ENCODE measurements at places on chromosomes 7 and 10.
A peak's percentile ranks its signal among the peaks of the same experiment; 100 is the strongest.

- DNase-seq, result no peak
Observed at GRCh38 chr7:36285276-36285675, 104.4 kb upstream of the ANLN start.

GRCh38 chr10:119495021-119495505 is 47.5 kb downstream of the RGS10 start:
- DNase-seq, result no peak

GRCh38 chr7:141563956-141564623 is 12.9 kb downstream of the AGK start:
- DNase-seq, result no peak

DNA sequence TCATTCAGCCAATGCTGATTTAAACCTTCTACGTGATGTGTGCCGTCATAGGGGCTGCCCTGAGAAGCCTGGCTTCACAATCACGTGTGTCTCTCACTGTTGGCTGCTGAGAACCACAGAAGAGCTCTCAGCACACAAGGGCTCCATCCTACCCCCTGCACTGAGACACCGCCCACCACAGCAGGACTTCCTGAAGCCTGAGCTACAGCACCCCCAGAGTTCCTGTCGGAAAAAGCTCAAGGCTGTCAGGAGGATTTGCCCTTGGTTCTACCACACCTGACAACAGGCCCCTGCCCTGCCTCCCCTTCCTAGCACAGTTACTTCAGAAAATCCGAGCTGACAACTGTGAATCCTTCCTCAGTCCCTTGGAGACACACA is 191.9 kb downstream of the MAD1L1 start:
- DNase-seq, result no peak

DNA sequence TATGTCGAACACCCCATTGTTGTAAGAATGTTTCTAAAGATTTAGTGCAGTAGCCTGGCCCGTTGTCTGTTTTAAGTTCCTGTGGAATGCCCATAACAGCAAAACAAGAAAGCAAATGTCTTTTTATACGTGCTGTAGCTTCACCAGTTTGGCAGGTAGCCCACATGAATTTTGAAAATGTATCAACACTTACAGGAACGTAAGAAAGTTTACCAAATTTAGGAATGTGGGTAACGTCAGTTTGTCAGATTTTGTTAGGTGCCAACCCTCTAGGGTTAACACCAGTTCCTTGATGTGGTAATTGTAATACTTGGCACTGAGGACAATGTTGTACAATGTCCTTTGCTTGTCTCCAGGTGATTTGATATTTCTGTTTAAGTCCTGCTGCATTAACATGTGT is 3.2 kb upstream of the GIMAP4 start:
- no peak for DNase-seq

GRCh38 chr7:66409493-66409892 is 204.4 kb downstream of the TPST1 start:
- no peak for DNase-seq

GRCh38 chr7:39644170-39644569 is 20.8 kb downstream of the RALA start:
- DNase-seq, result no peak

- DNase-seq, result no peak
Observed at GRCh38 chr10:110405380-110405779, 92.3 kb upstream of the DUSP5 start.

- no peak for DNase-seq
Observed at GRCh38 chr7:20216406-20217036, 663 bp downstream of the MACC1 start.

DNA sequence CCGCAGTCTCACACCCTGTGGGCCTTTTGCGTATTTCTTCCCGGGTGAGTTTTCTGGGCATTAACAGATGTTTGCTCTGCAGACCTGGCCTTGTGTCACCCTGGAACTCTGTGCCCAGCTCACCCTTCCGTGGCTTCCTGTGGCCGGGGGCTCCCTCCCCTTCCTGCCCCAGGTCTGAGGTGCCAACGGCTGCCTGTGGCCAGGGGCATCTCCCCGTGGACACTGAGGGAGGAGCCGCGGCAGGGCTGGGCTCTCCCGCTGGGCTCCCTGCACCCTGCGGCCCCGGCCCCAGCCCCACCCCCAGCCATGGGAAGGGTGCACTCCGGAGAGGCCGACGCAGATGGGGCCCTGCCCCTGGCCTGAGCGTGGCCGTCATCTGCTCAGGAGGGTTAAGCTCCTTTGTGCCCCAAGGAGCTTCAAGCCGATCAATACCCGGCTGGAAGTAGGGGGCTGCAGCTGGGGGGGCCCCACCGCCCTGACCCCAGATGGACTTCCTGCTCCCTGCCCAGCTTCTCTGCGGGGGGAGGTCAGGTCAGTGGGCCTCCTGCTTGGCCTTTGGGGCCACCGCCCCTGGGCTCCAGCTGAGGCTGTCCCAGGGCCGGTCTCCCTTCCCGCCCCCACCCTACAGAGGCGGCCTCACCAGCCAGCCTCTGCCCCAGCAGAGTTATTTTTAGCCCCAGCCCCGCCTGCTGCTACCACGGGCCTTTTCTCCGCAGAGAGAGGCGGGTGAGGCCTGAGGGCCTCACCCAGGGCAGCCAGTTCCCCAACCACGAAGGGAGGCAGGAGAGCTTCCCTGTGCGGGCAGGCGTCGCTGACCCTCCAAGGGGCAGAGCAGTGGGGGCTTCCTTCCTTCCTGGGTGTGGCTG is 24.2 kb downstream of the PWWP2B start:
- DNase-seq, result no peak

- DNase-seq, result peak; percentile 59
Observed at GRCh38 chr10:88835096-88835909, 16.3 kb downstream of the ANKRD22 start.

- no peak for DNase-seq
Observed at GRCh38 chr7:41612386-41612785, 90.5 kb downstream of the INHBA start.

- DNase-seq, result no peak
Observed at GRCh38 chr7:64775289-64775688, 18.9 kb upstream of the ZNF138 start.

GRCh38 chr10:78766603-78767002 is 302.2 kb upstream of the ZMIZ1 start:
- no peak for DNase-seq

- no peak for DNase-seq
Observed at GRCh38 chr7:84822941-84823510, 363.8 kb downstream of the SEMA3D start.

GRCh38 chr10:132910186-132910880 is 32.0 kb downstream of the CFAP46 start:
- no peak for DNase-seq

GRCh38 chr10:113493882-113494301 is 59.0 kb upstream of the HABP2 start:
- DNase-seq, result no peak

DNA sequence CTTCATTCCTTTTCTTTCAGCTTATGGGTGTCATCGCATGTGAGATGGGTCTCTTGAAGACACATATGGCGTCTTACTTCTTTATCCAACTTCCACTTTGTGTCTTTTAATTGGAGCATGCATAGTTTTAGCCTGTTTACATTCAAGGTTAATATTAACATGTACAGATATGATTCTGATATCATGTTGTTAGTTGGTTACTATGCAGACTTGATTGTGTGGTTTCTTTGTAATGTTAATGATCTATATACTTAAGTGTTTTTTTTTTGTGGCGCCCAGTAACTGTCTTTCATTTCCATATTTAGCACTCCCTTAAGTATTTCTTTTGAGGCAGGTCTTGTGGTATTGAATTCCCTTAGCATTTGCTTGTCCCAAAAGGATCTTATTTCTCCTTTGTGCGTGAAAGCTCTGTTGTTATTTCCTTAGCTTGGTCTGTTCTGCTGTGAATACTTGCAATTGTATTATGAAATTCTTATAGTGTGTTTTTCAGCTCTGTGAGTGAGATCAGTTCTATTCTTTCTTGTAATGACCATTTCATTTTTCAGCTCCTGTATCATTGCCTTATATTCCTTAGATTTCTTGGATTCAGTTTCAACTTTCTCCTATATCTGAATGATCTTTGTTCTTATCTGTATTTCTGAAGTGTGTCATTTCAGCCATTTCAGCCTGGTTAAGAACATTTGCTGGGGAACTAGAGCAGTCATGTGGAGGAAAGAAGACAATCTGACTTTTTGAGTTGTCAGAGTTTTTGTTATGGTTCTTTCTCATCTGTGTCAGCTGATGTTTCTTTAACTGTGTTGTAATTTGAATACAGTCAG is 88.4 kb downstream of the ABCA13 start:
- no peak for DNase-seq

DNA sequence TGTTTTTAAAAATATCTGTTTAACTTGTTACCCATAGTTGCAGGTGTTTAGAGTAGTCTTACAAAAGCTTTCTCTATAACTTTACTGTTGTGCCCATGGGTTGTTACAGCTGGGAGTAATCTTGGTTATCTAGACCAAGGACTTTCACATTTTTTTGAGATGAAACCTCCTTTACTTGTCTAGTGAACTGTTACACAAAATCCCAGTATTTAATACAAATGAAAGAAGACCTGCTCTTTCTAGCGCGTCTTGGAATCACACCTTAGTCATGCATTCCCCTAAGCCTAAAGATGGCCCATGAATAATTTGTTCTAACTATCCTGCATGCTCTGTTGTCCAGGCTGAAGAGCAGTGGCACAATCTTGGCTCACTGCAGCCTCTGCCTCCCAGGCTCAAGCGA is 38.0 kb downstream of the CSGALNACT2 start:
- DNase-seq, result no peak

DNA sequence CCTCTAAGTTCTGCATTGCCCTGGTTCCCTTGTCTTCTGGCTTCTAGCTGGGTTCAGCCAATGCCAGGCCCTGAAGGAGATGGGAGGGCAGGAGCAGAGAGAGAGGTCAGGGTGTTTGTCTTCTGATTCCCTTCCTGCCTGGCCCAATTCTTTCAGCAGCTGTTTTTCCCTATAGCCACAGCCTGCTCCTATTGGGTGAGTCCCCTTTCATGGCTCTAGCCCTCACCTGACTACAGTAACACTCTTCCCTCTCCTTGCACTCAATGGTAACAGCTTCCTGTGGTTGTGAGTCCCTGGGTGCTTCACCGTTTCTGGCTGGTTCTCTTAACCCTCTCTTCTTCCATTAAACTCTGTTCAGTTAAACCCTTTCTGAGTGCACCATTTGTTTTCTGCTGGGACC is 17.1 kb downstream of the NPFFR1 start:
- DNase-seq, result no peak

DNA sequence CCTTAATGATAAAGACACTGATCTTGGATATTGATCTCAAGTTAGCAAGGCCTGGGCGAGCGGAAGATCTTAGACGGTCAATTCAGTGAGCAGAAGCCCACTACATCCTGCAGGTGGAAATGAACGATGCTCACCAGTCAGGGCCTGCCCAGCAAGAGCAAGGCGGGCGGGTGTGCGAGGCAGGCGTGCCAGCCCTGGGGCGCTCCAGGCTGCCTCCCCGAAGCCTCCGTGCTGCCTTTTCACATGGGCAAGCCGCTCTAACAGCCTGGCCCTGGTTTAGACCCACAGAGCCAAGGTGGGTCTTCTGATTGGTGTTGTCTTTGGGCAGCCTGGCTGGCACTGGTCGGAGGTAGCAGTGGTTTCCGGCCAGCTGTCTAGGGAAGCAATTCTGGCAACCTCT is 475.1 kb upstream of the FOXK1 start:
- DNase-seq, result no peak

GRCh38 chr7:142327628-142328405 is 70.0 kb upstream of the PRSS58 start:
- no peak for DNase-seq

DNA sequence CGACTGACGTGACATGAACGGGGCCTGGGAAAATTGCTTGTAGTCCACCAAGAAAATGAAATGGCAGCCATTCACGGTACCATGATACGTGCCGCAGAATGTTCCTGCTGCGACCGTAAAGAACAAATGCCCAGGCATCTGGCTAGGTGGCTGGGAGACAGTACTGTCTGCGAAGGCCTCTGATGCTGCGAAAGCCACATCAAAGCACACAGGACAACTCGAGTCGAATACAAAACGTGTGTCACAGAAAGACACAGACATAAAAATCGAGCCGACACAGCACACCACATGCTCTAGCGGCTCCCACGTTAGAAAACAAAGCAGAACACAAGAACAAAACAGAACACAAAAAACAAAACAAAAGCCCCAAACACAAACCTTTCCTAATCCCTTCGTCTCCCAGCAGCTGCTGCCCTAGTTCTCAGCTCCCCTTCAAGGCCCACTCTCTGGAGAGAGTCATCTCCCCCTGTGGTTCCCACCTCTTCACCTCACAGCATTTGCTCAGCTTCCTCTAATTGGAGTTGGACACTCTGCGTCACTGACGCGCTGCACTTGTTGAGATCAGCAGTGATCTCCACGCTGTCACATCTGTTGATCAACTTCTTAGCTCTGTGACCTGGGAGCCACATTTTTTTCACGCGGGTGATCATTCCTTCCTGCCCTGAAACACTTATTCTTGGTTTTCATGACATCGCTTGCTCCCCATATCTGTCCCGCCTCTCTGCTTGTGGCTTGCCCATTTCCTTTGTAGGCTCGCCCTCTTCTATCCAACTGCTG is 112.2 kb downstream of the CLEC2L start:
- DNase-seq, result no peak

- DNase-seq, result no peak
Observed at GRCh38 chr10:62433181-62433692, 59.1 kb downstream of the ZNF365 start.

- DNase-seq, result no peak
Observed at GRCh38 chr10:60235001-60235400, 154.7 kb downstream of the ANK3 start.

DNA sequence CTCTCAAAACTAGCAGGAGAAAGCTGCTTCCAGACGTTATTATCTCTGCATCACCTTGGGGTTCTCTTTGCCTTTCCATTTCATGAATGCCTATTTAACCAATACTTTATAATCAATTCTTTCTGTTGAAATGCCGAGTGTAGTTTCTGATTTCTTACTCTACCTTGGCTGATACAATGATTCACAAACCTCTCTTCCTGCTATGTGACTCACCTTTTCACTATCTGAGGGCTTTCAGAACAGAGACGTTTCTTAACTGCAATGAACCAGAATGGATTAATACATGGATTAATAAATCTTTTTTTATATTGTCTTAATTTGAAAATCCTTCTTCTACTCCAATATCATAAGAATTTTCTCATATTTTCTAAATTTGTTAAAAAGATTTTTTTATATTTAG is 46.4 kb upstream of the ZNF746 start:
- DNase-seq, result no peak

- DNase-seq, result no peak
Observed at GRCh38 chr7:4068286-4068685, 613.8 kb upstream of the FOXK1 start.
